ENCODE measurements at places on chromosomes 5 and 9.

- no peak for DNase-seq
Measured at GRCh38 chr5:30385754-30386153, 807.7 kb upstream of the CDH6 start.

DNA sequence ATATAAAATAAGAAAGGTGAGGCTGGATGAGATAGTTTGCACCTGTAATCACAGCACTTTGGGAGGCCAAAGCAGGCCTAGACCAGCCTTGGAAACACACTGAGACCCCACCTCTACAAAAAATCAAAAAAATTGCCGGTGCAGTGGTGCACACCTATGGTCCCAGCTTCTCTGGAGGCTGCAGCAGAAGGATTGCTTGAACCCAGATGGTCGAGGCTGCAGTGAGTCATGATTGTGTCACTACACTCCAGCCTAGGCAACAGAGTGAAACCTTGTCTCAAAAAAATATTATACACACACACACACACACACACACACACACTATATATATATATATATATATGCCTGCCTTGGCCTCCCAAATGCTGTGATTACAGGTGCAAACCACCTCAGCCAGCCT, 1.3 kb downstream of the SLC35D2 start:
- DNase-seq: no peak

DNA sequence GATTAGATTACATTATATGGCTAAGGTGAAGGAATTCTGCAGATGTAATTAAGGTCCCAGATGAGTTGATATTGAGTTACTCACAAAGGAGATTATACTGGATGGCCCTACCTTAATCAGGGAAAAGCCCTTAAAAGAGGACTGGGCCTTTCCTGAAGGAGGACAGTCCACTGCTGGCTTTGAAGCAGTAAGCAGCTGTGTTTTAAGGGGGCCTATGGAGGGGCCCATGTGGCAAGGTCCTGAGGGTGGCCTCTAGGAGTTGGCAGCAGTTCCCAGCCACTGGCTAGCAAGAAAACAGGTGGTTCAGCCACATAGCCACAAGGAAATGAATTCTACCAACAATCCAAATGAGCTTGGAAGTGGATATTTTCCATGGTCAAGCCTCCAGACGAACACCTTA, 36.4 kb upstream of the GDNF start:
- no peak for DNase-seq

GRCh38 chr9:90044263-90044662, 439.5 kb downstream of the GADD45G start:
- no peak for DNase-seq

DNA sequence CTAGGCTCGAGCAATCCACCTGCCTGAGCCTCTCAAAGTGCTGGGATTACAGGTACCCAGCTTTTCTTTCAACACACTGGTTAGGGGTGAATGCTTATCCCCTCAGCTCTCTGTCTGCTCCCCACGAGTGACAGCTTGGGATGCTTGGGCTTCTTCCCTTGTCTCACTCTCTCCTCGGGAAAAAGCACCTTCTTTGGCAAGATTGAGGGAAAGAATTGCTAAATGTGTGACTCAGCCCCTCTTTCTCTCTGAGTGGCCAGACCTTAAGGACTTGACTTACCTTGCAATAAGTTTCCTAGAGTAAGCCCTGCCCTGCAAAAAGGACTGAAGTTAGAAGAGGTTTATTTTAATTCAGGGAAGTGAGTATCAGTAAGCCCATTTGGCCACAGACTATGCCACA, 68.1 kb upstream of the ERBIN start:
- DNase-seq: no peak

GRCh38 chr5:104184264-104184663, 621.7 kb upstream of the NUDT12 start:
- no peak for DNase-seq

GRCh38 chr9:86315078-86315477, 32.7 kb upstream of the ISCA1 start:
- no peak for DNase-seq

DNA sequence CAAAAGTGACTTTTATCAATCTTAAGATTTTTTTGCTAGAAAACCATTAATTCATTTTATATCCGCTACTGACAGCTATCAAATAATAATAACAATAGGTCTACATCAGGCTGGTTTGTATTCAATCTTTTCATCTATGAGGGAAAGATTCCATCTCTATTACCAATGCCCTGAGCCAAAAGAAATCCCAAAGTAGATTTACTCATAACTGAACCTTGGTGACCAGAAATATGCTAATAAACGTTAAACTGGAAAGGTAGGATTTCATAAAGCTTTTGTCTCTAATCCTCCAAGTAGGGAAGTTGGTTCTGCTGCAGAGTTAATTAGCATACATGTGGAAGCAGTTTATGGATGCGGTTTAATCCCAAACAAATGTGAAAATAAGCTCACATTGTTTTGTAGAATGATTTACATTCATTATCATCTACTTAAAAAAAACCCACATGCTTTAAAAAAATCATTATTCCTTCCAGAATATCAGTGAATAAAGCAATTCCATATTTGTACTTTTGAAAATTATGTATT, 715.5 kb downstream of the CETN3 start:
- DNase-seq: no peak

- no peak for DNase-seq
Measured at GRCh38 chr9:105441616-105442160, 6.1 kb upstream of the FSD1L start.

- DNase-seq: peak; percentile 97
Measured at GRCh38 chr9:107784235-107784958, 294.8 kb upstream of the KLF4 start.

DNA sequence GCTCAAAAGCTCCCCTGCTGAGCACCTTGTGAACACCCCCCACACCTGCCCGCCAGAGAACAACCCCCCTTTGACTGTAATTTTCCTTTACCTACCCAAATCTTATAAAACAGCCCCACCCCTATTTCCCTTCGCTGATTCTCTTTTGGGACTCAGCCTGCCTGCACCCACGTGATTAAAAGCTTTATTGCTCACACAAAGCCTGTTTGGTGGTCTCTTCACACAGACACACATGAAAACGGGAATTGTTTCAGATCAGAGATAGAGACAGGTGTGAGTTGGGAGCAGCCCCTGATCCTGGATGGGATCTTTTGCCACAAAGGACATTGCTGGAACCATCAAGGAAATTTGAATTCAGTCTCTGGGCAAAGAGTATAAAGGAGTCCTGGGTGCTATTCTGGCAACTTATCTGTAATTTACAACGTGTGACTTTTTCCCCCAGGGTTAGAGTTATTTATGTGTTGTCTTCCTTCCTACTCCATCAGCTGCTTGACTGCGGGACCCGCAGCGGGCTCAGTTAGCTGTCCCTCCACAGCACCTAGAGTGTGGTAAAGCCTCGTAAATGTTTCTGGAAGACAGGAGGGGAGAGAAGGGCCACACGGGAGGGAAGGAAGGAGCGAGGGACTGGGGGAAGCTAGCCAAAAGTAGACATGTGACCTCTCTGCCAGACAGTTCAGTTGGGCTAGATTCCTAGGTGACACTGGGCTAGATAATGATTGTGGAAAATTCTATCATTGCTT, 437.0 kb downstream of the ZNF608 start:
- DNase-seq: no peak

GRCh38 chr5:44389090-44389822, at the start of gene FGF10:
FGF10 (minus strand) TSS chr5:44389420; CDS start chr5:44388682, 738 bp downstream.
- no peak for DNase-seq

GRCh38 chr9:20760246-20760891, 76.3 kb downstream of the FOCAD start:
- peak; percentile 22 for DNase-seq

GRCh38 chr5:33631786-33632185, 191.0 kb downstream of the TARS1 start:
- DNase-seq: no peak

GRCh38 chr9:133780404-133780945, 42.3 kb upstream of the SARDH start:
- DNase-seq: no peak
